ENCODE measurements at places on chromosomes 6 and 20.

DNA sequence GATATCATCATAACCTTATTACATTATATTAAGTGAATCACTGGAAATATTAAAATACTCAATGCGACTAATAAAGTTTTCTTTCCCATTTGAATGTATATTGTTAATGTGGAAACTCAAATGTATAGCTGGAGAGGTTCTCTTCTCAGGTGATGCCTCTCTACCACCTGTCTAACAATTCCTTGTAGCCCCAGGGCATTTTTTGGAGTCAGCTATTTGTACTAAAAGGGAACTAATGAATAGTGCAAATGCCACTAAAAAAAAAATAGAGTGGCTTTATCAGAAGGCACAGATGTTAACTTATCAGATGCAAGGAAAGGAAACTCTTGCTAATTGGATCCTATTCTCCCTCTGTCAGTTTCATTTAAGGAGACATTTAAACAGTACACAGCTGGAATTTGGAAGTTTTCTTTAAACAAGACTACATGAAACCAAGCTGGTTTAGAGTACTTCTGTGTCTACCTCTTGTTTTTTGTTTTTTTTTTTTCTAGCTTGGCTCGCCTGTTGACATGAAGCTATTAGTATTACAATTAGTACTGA, 897.0 kb upstream of the SLC35B3 start:
- no peak for DNase-seq

GRCh38 chr20:40683221-40683893, 5.7 kb downstream of the MAFB start:
- DNase-seq: no peak

DNA sequence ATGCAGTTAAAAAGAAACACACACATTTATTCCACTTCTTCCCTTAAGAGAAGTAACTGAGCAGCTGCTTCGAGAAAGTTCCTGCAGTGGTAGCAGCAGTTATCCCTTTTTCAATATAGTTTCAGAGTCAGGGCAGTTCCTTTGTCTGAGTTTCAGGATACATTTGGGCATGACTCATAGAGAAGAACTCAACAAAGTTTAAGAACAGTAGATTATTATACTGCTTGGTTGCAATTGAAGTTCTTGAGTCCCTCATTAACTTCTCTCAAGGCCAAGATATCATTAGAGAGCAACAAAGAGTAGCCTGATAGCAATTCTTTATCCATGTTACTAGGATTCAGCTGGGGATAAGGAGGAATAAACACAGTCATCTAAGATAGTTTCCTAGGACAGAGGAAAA, 54.4 kb downstream of the TPD52L1 start:
- DNase-seq: no peak

DNA sequence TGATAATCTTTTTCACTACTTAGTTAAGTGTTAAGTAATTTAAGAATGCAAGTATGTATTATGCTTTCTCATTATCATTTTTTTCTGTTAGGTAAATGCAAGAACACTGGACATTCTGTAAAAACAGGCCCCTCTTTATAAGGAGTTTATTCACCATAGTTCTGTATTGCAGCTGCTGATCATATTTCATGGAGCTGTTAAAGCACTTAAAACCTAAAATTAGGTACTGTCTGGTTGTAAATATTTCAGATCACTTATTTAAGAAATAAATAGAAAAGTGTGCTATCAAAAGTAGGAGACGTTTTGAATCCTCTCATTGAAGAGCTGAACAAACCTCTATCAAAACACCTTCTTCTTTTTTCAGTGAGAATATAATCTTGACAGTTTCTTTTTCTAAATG, 3.9 kb downstream of the EYA4 start:
- no peak for DNase-seq

DNA sequence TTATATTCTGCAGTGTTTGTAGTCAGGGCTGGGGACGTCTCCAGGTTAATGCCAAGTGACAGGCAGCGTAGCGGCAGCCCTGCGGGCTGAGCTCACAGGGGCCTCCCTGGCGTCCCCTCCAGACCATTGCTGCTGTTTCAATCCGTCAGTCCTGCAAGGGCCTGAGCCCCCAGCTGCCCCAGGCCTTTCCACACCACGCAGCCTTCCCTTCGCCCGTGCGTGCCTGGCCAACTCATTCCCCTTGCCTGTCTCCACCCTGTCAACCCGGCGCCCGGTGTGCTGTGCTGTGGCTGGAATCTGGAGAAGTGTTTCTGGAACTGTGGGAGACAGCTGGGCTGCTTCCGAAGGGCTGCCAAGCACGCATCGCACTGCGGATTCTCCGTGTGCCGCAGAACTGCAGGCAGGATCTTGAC, 11.9 kb downstream of the BHLHE23 start:
- no peak for DNase-seq

GRCh38 chr6:108598305-108598863, 37.7 kb downstream of the FOXO3 start:
- DNase-seq: no peak

DNA sequence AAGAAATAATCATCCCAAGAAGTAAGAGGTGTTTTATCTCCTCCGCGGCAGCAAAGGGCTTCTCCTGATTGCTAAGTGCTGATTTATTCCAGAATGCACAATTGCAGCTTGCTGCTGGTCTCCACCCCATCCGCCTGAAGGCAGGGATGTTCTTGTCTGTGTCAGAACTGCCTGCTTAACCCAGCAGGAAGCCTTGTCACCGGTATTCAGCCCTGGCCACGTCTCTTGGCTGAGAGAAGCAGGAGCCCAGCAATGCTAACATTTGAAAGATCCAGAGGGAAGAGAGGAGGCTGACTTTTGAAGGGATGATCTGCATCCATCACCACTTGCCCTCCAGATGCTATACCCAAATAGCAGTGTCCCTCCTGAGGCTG, 4.2 kb downstream of the SCML4 start:
- DNase-seq: no peak

GRCh38 chr6:140437619-140438345, 1063.3 kb upstream of the CITED2 start:
- no peak for DNase-seq

GRCh38 chr6:156502969-156503504, 274.1 kb upstream of the ARID1B start:
- DNase-seq: no peak

- no peak for DNase-seq
Measured at GRCh38 chr6:107355659-107356058, 103.7 kb downstream of the PDSS2 start.

DNA sequence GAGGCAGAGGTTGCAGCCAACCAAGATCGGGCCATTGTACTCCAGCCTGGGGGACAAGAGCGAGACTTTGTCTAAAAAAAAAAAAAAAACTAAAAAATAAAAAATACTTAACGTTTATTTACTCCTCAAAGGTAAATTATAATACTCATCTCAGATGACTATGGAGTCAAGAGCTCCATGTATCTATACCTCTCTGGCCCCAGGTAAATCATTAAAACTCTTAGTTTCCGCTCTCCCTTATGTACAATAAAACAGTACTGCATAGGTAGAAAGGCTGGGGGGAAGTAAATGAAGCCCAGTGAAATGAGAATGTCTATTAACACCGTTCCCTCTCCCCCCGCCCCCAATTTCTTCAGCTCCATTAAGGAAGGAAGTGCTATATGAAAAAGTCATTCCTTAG, 1.2 kb downstream of the SRSF12 start:
- DNase-seq: no peak

GRCh38 chr6:78829407-78829806, 37.9 kb upstream of the IRAK1BP1 start:
- no peak for DNase-seq

- no peak for DNase-seq
Measured at GRCh38 chr6:108732091-108732870, 115.9 kb upstream of the ARMC2 start.

- no peak for DNase-seq
Measured at GRCh38 chr6:144415835-144416237, 130.7 kb downstream of the UTRN start.

DNA sequence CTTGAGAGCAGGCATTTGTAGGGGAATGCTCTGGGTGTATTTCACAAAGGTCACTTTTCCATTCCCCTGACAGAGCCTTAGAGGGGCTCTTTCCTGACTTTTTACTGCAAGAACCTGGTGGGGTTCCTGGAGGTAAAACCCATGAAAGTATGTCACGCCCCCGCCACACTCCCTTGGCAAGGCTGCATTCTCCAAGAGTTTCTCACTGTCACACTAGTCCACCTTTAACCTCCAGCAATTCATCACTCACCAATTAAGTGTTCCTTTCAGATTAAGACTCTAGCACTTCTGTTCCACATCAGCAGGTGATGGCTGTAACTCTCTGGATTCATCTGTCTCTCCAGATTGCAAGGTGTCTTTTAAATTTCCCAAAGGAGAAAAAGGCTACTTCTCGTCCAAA, 32.7 kb upstream of the NKX2-4 start:
- no peak for DNase-seq

DNA sequence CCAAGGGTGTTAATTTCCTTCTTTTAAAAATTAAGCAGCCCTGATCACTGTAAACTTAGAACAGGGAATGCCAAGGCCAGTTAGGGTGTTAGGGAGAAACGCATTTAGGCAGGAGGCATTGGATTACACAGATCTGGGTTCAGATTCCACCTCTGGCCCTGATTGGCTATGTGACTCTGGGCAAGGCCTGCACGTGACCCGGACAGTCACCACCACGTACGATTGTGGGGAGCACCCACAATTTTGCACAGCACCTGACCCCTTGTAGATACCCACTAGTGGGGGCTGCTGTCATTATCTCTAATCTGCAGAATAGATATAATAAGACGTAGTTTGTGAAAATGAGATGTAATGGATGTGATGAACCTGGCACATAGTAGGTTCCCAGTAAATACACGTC, 59.5 kb upstream of the ZNFX1 start:
- DNase-seq: no peak

GRCh38 chr6:13593103-13593502, 18.7 kb downstream of the SIRT5 start:
- no peak for DNase-seq

- DNase-seq: no peak
Measured at GRCh38 chr20:13220194-13220903, 725 bp upstream of the ISM1 start.

DNA sequence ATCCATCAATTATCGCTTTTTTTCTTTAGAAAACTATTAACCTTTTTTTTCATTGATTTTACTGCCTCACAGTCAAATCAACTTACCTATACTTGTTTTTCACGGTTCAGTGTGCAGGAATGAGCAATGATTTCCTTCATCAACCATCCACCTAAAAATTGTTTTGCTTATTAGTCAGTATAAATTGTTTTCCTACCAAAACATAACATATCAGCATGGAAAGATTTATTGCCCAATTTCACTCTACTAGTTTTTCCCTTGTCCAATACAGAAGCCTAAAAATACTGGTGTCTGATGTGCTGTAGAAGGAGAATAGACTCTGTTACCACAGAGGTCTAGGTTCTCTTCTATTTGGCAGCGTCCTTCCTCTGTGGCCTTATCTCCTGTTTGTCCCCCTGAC, 558.2 kb upstream of the CITED2 start:
- DNase-seq: no peak

GRCh38 chr6:11384531-11385309, 152.3 kb upstream of the NEDD9 start:
- DNase-seq: no peak

DNA sequence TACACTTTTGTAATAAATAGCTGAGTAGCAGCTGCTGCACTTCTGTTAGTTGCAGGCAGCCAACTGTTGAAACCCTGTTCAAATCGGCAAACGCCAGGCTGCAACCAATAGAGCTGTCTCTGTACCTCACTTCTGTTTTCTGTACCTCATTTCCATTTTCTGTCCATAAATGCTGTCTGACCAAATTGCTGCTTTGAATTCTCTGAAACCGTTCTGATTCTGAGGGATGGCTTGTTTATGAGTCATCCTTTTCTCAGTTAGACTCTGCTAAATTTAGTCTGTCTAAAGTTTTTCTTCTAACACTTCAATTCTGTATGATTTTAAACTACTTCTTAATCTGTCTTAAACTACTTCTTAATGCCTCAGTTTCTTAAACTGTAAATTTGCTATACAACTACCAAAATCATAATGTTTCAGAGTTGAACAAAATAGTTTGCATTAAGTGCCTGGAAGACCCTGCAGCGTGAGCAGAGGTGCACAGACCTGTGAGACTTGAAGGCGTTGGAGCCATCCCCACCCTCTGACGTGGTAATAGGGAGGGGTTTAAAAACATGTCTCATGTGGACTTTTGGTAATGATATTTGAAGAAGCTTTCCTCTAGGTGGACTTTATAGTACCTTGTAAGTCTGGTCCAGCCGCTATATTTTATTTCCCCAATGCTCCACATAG, 9.6 kb downstream of the BTNL2 start:
- DNase-seq: no peak

- DNase-seq: no peak
Measured at GRCh38 chr20:42461965-42462593, 727.6 kb downstream of the PTPRT start.

DNA sequence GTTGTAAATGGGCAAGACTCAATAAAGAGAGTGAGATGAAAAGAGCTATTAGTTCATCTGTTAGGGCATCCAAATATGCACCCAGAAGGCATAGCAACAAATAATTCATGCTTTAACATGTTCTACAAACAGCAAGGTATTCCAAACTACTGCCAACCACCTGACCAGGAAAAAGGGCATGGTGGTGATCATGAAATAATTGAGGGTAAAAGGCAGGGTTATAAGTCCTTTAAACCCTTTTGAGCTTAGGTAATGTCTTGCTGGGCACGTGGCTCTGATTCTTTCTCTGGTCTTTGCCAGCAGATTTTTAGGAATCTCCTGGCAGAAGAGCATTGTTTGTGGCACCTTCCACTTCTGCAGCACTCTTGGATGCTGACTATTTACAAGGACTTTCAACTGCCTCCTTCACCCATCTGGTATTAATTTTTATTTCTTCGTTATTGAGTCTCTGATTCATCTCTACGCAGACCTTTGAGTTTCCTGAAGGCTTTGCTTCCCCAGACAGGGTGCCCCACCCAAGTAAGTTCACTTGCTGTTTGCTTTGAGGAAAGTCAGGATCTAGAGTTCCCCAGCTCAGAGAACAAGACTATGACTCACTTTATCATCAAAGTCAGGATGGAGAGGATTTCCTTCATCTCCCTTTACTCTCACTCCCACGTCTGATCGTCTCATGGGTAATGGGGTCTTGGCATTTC, 83.4 kb upstream of the NEDD9 start:
- DNase-seq: no peak

All from esophagus squamous epithelium (tissue), 5 donors.